ENCODE measurements at places on chromosomes 12 and 14.
A peak's percentile ranks its signal among the peaks of the same experiment; 100 is the strongest.

DNA sequence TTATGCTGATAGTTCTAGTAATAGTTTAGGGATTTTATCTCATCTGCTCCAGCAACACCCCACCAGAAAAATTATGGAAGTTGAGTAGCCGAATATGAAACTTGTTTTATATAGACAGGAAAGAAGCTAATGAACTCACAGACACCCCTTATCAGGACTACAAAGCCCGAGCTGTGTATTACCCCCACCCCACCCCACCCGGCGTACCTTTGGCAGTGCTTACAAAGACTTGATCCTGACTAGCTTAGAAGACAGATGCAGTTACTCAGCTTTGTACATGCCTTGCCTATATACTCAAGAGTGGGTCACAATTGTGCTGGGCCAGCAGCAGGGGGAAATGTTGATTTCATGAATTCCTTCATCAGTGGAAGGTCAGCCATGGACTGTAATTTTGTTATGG, 22.4 kb downstream of the PROX2 start:
- DNase-seq = no peak

GRCh38 chr12:109558374-109559199, 14.7 kb downstream of the MMAB start:
- DNase-seq = no peak

- no peak for DNase-seq
Observed at GRCh38 chr12:76948879-76949278, 70.1 kb upstream of the CSRP2 start.

DNA sequence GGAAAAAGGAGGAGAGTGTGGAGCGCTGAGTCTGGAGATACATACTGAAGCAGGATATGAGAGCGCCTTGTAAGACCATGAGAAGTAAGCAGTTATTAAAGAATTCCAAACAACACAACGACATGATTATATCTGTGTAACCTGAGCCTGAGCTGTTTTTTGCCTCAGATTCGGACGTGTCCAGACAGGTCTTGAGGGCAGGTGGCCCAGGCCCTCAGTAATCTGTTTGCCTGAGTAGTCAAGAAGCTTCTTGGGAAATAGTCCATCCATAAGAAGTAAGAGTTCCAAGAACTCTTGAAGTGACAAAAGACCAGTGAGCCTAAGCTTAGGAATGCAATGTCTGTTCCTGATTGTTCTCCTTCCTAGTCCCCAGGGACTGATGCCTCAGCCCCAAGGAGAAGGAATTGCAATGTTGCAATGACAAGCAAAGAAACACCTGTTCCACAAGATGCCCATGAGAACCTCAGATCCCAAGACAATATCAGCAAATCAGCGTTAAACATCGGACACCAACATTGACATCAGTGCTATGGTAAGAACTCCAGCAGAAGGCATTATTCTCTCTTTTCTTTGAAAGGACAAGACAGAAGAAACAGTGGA, 34.7 kb upstream of the ADAMTS20 start:
- DNase-seq = no peak

- no peak for DNase-seq
Observed at GRCh38 chr14:99138999-99139865, 132.8 kb downstream of the BCL11B start.

- DNase-seq = peak; percentile 77
Observed at GRCh38 chr14:104604458-104605449, at the start of gene TMEM179. TSS of gene TMEM179 (minus strand) at chr14:104604772. CDS start at chr14:104604741, 31 bp downstream.

DNA sequence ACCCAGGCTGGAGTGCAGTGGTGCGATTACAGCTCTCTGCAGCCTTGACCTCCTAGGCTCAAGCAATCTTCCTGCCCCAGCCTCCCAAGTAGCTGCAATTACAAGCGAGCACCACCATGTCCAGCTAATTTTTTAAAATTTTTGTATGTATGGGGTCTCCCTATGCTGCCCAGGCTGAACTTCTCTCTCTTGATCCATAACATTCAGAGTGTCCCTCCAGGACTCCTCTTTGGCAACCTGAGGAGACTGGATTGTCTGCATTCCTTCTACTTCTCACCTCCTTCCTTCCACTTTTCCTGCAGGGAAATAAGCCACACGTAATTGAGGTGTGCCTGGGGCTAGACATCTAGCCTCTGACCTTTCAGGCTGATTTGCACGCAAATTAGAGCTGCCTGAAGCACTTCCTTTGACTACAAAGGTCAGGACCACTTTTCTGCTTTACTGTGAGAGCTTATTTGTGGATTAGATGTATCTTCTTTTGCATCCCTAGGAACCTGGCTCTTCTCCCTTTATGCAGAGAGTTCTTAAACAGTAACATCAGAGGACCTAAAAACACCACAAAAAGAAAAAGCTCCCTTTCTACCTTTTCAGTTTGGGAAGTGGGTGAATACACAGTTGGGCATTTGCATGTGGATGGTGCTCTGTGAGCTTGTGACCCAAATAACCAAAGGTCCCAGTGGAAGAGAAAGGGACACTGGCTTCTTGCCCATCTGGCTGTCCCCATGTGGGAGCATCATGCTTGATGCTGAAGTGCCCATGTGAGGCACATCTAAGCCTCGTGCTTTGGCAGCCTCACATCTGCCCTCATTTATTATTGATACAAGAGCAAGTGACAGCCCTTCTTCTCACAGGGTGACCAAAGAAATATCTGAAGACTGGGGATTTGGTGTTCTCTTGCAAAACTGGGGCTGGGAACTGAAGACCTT, 33.5 kb downstream of the PYGL start:
- DNase-seq = no peak

- no peak for DNase-seq
Observed at GRCh38 chr12:104175726-104176247, 37.8 kb upstream of the NFYB start.

- no peak for DNase-seq
Observed at GRCh38 chr14:31508135-31508534, 20.3 kb upstream of the GPR33 start.

GRCh38 chr12:121786440-121786825, 7.1 kb downstream of the RHOF start:
- no peak for DNase-seq

DNA sequence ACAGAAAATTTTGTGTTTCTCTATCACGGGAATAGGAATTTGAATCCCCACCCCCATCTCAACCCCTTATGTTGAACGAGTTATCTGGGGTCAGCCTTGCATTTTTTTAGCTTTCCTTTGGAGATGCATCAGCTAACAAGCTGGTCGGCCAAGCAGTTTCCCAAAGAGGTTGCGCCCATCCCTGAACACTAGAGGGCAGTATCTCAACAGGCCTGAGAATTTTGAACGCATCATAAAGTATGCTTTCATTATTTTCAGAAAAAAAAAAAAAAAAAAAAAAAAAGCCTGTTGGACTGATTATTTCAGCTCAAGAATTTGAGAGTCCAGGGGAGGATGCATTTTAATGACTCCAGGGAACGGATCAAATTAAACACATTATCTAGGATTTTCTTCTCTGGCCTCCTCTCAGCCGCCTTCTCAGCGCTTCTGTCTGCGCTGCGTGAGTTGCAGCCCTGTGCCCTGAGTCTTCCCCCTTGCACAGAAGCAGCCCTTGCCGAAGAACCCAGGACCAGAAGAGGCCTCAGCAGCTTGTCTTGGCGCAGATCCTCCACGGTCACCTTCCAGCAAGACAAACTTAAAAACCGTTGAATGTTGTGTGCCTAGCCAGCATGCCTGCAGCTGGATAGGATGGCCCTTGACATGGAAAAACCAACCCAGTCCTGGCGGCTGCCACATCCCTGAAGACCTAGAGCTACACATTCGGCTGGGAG, 76.6 kb upstream of the GZMB start:
- DNase-seq = peak; percentile 29
